CD4-positive, alpha-beta T cell treated with Interferon gamma for 1 hour (primary cell): ENCODE measurements at places on chromosomes 2 and 18.
A peak's percentile ranks its signal among the peaks of the same experiment; 100 is the strongest.

DNA sequence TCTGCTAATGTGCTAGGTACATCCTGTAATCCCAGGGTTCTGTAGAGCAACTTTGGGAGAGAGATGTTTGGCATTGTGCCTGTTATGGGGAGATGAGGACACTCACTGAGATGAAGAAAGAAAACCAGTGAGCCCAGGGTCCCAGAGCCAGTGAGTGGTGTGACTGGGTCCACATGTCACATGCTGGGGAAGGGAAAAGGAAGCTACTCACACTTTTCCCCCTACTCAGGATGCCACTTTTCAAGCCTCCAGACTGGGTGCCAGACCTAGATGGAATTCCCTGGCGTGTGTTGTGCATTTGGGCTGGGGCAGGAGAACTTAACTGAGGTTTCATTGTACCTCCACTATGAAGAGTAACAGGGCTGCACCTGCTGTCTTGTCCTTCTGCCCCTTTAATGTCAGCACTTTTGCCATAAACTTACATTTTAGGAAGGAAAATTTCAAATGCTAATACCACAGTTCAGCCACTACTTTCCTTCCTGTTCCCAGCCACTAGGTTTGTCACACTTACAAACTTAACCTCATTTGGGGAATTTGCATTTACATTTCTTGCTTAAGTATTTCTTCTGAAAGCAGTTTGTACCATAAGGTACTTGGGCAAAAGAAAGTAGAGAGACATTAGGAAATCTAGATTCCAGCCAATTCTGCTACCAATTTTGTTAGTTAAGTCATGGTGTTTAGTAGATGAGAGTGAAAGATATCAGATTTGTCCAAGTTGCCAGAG, 10.2 kb downstream of the INSIG2 start:
- no peak for DNase-seq

DNA sequence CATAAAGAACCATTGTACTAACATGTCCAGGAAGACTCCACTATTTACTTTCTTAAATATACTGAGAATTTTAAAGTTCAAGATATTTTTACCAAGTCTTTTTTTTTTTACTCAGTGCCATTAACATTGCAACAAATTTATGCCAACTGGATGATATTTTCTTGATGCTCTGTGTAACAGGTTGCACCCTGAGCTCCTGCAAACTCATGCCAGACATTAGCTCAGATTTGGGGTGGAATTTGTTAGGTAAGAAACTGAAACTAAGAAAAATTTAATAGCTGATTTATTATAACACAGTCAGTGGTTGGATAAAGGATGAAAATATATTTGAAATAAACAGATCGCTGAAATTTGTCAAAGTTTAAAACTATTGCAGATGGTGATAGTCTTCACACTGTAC, 228.6 kb upstream of the SPHKAP start:
- DNase-seq = no peak

DNA sequence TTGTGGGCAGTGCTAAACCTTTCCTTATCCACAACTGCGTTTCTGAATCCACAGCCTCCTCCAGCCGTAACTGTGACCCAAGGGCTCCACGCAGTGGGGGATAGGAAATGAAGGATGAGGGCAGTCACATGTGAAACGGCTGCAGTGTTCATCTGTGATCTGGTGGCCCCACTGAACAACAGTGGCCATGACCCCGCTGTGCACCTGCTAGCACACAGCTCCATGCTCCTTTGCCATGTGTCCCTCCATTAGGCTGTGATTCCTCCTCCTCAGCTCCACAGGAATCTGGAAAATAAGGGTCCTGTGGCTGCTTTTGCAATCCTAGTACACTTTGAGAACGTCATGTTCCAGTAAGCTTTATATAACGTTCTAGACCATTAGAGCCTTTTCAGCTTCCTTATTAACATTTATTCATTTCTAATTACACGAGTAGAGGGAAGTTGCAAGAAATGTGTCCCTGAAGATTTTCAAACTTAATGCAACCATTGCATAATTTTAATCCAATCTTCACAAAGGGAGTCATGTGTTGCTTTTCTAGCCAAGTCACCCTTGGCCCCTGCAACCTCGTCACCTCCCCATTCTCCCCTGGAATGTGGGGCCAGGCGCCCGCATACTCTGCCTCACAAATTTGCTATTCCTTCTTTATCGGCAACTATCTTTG, 7.1 kb upstream of the NAPG start:
- DNase-seq = no peak

- DNase-seq = no peak
Measured at GRCh38 chr18:47809420-47809819, 121.0 kb downstream of the SMAD2 start.

GRCh38 chr2:212777020-212777491, 238.5 kb upstream of the ERBB4 start:
- DNase-seq = no peak

- DNase-seq = no peak
Measured at GRCh38 chr18:34720220-34720619, 10.1 kb downstream of the DTNA start.

- no peak for DNase-seq
Measured at GRCh38 chr2:157899125-157899839, 23.2 kb upstream of the ACVR1 start.

DNA sequence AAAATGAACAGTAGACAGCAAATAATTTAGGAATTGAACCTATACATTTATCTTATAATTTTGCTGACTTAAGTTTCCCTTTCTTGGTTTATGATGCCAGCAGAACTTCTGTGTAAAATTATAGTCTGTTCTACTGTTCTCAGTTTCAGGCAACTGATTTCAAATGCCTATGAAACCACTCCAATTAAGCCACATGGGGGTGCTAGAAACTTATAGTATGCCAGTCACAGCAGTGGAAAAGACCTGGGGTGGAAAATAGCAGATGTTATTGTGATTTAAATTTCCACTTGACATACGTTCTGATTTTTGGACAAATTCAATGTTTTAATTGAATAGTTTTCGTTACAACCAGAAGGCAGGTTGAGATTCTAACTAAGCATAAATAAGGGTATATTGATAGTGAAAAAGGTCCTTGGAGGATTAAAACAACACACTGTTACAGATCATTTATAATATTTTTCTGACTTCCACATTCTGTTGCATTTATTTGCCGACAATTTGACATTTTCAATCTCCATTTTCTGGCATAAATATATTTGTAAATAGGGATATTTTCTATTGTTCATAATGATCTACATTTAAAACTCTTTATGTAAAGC, 61.4 kb downstream of the CPS1 start:
- DNase-seq = no peak

- no peak for DNase-seq
Measured at GRCh38 chr2:147110317-147110716, 734.5 kb upstream of the ACVR2A start.

DNA sequence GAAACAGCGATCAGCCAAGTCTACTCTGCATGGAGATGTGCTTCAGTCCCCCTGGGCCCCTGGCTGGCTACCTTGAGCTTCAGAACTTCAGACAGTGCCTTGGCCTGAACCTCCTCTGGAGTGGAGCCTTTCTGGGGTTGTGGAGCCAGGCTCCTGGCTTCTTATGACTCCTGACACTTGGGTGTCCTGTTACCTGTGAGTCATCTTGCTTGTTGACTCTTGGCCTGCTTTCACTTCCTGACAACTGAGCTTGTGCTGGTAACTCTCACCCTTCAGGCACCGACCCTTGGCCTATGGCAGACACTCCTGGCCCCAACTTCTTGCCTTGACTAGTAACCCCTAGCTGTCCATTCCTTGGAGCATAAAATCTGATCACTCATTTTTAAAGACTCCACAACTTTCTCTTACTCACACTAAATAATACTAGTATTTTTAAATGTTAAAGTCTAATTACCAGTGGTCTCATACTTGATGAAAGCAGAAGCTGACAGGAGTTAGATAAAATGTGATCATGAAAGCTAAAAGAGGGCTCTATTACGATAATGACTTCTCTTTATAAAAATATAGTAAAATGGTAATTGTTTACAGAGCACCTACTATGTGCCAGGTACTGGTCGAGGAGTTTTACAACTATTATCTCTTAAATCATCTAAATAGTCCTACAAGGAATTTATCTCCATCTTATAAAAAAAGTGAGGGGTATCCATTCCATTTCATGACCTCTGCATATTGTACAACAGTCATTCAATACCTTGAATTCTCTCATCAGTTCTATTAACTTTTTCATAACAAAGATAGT, 46.3 kb upstream of the VIT start:
- no peak for DNase-seq

- no peak for DNase-seq
Measured at GRCh38 chr2:18856765-18857164, 267.4 kb upstream of the NT5C1B start.

GRCh38 chr2:23249348-23249747, 135.6 kb upstream of the KLHL29 start:
- DNase-seq = no peak

DNA sequence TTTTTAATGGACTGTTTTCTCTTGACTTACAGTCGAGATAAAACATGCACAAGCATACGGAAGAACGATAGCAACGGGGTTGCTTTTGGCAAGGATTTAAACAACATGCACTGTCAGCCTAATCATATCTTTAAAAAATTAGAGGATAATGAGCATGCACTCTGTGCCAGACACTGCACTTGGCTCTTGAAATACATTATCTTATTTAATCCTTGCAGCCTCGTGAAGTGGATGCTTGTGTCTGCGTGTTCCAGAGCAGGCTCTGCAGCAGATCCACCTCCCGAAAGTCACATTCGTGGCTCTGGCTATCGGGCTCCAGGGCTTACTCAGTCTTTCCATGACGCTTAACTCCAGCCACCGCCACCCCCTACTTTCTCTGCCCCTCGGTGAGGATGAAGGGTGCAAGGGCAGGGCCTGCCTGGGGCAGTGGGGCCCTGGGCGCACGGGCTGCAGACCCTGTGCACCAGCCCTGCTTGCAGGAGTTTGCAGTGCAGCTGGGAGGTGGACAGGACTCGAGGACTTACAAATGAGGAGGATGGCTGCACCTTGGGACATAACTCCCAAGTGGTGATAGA, 61.7 kb downstream of the ACKR3 start:
- DNase-seq = no peak

DNA sequence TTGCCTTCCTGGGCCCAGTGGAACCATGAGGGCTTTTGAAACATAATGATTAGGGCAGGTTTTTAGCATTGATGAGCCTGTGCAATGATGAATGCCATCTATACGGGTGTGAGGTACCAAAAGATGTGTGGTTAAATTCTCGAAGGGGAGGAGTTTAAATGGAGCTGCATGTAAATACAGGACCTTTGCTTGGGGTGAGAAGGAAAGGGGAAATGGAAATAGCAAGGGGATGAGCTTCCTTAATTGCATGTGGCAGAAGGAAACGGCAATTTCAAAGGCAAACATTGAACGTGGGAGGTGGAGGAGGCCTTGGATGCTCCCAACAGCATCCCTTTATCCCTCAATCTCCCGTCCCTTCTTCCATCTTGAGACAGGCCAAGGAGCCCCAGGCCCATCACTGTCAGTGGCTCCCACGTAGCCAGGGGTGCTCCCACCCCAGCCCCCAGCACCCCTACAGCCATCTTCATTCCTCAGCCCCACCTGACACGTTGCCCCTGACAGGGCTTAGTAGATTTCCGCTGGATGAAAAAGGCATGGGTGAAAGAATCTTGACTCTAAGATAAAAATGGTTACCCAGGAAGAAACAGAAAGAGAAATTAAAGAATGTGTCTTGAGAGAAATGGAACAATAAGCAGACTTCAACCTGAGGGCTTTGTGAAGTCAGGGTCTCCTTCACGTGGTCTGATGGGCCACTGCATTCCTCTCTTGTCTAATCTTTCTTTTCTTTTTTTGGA, 32.5 kb downstream of the INPP5D start:
- no peak for DNase-seq

- no peak for DNase-seq
Measured at GRCh38 chr18:13915995-13916431, 677 bp upstream of the MC2R start.

GRCh38 chr18:62102221-62102620, 84.6 kb downstream of the PIGN start:
- no peak for DNase-seq

DNA sequence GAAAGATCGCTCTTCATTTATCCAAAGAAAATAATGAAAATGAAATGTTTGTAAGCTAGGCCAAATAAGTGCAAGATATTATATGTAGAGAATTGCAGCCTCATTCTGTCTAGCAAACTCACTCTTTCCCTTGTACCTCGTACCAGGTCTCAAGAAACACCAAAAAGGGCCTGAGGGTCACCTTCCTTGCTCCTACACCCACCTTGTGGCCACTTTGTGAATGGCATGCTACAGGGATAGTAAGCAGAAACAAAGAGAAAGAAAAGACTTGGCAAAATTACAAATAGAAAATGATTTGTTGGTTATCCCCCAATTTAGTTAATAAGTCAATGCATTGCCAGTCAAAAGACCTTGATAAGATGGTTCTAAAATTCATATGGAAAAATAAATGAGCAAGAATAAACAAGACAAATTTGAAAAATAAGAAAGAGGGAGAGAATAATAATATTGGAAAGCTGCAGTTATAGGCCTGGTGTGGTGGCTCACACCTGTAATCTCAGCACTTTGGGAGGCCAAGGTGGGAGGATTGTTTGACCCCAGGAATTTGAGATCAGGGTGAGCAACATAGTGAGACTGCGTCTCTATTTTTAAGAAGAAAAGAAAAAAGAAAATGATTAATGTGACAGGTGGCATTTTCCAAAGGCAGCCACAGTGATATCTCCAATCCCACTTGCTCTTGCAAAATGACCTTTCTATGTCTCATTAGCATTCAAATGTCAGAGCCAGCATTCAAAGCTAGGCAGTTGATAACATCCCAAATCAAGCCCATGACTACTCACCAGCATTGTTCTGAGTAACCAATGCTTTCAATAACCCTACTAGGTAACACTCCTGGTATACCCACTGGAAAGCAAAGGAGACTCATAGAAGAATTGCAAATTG, 38.8 kb upstream of the BMP10 start:
- DNase-seq = peak; percentile 62

GRCh38 chr2:89829828-89830227, 1138.4 kb downstream of the RPIA start:
- DNase-seq = no peak

DNA sequence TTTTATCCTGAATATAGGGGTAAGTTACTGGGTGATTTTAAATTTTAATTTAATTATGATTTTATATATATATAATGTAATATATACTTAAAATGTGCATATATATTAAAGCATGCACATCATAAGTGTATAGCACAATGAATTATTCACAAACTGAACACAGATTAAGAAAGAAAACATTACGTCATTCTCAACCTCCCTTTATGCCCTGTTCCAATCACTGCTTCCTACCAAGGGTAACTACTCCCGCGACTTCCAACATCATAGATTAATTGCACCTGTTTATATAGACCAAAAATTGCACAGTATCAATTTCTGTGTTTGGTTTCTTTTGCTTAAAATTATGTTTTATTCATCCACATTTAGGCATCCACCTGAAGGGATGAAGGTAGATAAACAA, 301.3 kb upstream of the KLHL14 start:
- no peak for DNase-seq

DNA sequence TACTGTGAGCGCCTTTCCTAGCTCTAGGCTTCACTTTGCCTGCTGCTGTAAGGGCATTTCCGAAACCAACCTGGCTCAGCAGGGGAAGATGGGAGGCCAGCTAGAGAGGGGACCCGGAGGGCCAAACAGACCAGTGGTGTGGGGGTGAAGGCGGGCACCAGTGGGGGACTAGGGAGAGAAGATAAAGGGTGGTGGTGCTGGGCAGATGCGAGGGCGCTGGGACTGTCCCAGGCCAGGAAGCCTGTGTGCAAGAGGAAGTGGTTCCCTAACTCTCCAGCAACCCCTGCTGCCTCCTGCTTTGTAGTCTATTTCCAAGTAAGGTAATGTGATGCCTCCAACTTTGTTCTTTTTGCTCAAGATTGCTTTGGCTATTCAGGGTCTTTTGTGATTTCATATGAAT, 73.1 kb downstream of the DNAH7 start:
- DNase-seq = no peak

- DNase-seq = no peak
Measured at GRCh38 chr2:155169317-155169716, 470.8 kb downstream of the KCNJ3 start.

- no peak for DNase-seq
Measured at GRCh38 chr2:132374551-132374950, 42.1 kb upstream of the GPR39 start.
